Left lung (tissue), 14 donors: ENCODE measurements at places on chromosomes 1 and 21. TPM values are rescaled to one million over a fixed set of nuclear protein-coding genes. Genes with fewer than 3 reads are reported as not detected.

- H3K27ac ChIP-seq, result no peak overlapping the region
- no peak overlapping the region for H3K4me3 ChIP-seq
- DNase-seq, result peak; percentile 31
- peaks cover 54% of the 10 kb centered on the region for H3K36me3 ChIP-seq
- no peaks in the 10 kb centered on the region for H3K4me1 ChIP-seq
Observed at GRCh38 chr21:45533846-45534635, 8.2 kb downstream of the SLC19A1 start.

- no peaks in the 10 kb centered on the region for H3K36me3 ChIP-seq
- no peaks in the 10 kb centered on the region for H3K27me3 ChIP-seq
- no peaks in the 10 kb centered on the region for H3K4me1 ChIP-seq
- H3K4me3 ChIP-seq, result no peak overlapping the region
- no peak overlapping the region for H3K27ac ChIP-seq
- DNase-seq, result no peak
Observed at GRCh38 chr1:30696831-30697230, 26.6 kb downstream of the MATN1 start.

DNA sequence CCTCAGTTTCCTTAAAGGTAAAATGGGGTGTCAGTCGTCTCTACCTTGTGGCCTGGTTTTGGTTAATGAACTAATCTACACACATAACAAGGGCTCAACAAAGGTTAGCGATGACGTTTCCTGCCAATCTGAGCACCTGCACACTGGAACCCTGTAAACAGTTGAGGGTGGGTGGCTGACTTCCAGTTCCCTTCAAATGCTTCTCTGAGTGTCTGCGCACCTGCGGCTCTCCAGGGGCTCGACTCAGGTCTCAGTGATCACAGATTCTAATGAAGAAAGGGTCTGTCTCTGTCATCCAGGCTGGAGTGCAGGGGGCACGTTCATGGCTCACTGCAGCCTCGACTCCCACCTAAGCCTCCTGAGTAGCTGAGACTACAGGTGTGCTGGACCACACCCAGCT is 3.3 kb upstream of the AGPAT3 start:
- H3K27me3 ChIP-seq, result peaks cover 6% of the 10 kb centered on the region
- H3K27ac ChIP-seq, result no peak overlapping the region
- no peak overlapping the region for H3K4me3 ChIP-seq
- peaks cover 19% of the 10 kb centered on the region for H3K4me1 ChIP-seq

DNA sequence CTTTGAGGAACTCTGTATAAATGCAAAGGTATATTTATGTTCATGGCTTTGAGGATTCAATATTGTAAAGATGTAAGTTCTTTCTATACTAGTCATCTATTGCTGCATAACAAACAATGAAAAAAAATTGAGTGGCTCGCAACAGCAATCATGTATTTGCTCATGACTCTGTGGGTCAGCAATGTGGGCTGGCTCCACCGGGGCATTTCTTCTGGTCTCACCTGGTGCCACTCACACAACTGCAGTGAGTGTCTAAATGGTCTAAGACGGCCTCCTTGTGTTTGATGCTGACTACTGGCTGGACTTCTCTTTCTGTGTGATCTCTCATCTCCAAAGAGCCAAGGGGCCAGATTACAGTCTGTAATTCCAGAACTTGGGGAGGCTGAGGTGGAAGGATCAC is 45.1 kb upstream of the EXO1 start:
- H3K4me1 ChIP-seq, result no peaks in the 10 kb centered on the region
- no peaks in the 10 kb centered on the region for H3K27me3 ChIP-seq
- no peak for DNase-seq
- no peak overlapping the region for H3K27ac ChIP-seq
- no peak overlapping the region for H3K4me3 ChIP-seq
- H3K36me3 ChIP-seq, result no peaks in the 10 kb centered on the region

PLA2G2F gene
- total RNA-seq, result not detected

PINK1 gene
- 39.1 TPM for total RNA-seq
